ENCODE measurements at places on chromosomes 6 and 20. TPM values are rescaled to one million over a fixed set of nuclear protein-coding genes. Genes with fewer than 3 reads are reported as not detected.

- DNase-seq, result no peak
Measured at GRCh38 chr6:150470131-150470530, 101.3 kb downstream of the IYD start.

- DNase-seq, result no peak
Measured at GRCh38 chr6:129473546-129473945, 236.4 kb downstream of the ARHGAP18 start.

GRCh38 chr6:4316867-4317400 is 181.6 kb upstream of the ECI2 start:
- DNase-seq, result no peak

DNA sequence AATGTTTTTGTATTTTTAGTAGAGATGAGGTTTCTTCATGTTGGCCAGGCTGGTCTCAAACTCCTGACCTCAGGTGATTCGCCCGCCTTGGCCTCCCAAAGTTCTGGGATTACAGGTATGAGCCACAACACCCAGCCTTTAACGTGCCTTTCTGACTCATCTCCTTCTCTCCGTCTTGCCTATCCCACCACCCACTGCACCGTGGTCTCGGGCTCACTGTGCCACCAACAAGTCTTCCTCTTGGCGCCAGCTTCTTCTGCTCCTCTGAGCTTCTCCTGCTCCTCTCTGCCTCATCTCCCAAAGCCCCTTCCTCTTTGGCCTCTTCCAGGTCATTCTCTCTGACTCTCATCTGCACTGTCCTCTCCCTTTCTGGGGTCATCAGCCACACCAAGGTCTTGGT is 41.0 kb downstream of the TMEM242 start:
- peak; percentile 41 for DNase-seq

The PLEKHG1 gene
- 1.1 TPM for total RNA-seq

GRCh38 chr6:82832811-82833210 is 232.8 kb downstream of the UBE3D start:
- no peak for DNase-seq

- no peak for DNase-seq
Measured at GRCh38 chr20:34689486-34689885, 12.6 kb upstream of the PIGU start.

The BFSP1 gene
- total RNA-seq, result 9.4 TPM

- DNase-seq, result peak; percentile 50
Measured at GRCh38 chr6:160030103-160030502, 61.2 kb downstream of the IGF2R start.

DNA sequence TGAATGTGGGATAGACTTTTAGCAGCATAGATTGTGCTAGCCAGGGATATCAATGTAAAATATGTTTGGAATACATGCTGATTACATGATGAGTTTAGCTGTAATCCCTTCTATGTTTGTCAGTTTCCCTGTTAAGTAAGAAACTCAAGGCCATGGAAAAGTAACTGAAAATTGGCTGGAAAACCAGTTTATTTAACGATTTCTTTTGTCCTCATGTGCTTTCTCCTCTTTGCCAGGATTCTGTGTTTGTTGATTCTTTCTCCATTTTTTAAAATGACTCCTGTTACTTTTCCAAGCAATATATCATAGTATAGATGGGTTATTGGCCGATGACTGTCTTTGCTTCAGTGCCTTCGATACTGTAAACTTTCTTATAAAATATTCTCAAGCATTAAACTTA is 87.5 kb downstream of the SAMD5 start:
- no peak for DNase-seq

- DNase-seq, result no peak
Measured at GRCh38 chr20:54028276-54029011, 42.0 kb downstream of the BCAS1 start.

The HTR1B gene
- 2.5 TPM for total RNA-seq

DNA sequence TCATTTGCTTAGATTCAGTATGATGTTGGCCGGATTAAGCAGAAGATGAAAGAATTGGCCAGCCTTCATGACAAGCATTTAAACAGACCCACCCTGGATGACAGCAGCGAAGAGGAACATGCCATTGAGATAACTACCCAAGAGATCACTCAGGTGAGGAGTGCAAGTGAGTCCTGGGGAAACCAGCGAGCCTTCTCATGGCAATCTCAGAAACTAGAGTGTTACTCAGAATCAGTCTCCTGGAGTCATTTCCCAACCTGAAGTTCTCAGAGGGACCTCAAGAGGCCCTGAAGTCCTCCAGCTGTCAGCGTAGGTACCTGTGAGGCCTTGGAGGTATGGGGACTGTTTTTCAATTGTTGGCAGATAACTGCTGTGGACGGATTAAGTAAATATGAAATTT is 16.9 kb downstream of the STX16 start:
- DNase-seq, result peak; percentile 66

GRCh38 chr6:16217156-16217721 is 21.1 kb upstream of the GMPR start:
- peak; percentile 58 for DNase-seq

The GJE1 gene
- not detected for total RNA-seq

- peak; percentile 76 for DNase-seq
Measured at GRCh38 chr20:20367575-20368417, at the start of gene INSM1. INSM1 (plus strand) TSS chr20:20368104; CDS start chr20:20368268, 164 bp downstream.

DNA sequence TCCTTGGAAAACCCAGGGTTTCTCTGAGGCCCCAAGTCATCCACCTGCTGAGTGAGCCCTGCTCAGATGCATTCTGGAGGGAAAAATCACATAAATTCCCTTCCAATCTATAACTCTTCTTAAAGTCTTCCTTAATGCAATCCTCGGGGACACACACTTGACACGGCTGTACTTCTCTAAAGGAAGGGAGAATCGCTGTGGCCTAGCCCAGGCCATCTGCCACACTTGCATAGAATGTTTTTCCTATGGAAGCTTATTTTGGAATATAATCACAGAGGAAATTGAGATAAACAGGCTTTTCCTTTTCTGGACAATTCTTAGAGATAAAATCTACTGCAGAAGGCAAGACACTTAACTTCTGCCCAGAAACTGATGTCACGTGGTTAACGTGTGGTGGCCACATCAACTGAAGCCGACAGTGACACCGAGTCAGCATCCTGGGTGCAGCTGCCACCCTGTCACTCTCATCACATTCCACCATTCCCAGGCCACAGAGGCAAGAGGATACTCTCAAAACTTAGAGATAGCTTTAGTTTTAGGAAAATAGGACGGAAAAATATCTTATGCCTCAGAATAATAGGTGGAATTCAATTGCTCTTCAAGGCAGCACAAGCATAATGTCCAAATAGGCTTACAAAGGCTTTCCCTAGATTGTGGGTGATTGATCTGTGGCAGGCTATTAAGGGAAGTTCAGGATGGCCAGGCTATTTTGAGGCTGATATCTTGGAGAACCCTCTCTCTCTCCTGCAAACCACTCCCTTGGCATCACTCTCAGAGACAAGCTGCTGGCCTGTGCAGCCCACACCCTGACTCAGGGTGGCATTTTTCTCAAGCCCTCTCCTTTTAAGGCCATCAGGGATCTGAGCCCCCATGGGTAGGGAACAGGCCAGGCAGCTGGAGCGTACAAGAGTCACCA is 29.6 kb downstream of the PSMB1 start:
- no peak for DNase-seq

DNA sequence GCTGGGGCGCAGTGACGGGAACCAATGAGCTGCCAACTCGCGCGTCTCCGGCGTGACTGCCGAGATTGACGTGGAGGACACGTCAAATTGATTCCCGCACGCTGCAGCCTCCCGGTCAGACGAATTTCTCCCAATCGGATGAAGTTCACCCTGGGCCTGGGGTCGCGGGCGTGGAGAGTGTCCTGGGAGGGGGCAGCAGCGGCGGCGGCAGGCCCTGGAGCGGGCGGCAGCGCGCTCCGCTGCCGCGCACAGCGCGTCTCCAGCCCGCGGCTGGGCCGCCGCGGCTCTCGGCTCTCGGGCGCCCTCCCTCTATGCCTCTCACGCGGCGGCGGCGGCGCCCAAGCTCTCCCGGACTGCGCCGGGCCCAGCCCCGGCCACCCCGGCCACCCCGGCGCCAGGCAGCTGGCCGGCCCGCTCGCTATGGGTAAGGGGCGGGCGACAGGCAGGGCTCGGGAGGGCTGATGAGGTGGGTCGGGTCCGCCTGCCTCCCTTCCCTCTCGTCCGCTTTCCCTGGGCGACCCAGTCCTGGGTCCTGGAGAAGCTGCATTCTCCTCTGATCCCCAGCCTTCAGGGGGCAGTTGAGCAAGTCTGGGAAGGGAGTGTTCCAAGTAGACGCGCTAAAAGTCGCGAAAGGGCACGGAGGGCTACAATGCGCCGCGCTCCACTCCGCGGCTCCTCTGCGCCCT is at the start of gene PAX1:
Gene PAX1, plus strand, starts transcription at position 90 of the 686 bp plus-strand sequence. Its CDS starts 49 bp downstream, at position 139.
- DNase-seq, result peak; percentile 80

DNA sequence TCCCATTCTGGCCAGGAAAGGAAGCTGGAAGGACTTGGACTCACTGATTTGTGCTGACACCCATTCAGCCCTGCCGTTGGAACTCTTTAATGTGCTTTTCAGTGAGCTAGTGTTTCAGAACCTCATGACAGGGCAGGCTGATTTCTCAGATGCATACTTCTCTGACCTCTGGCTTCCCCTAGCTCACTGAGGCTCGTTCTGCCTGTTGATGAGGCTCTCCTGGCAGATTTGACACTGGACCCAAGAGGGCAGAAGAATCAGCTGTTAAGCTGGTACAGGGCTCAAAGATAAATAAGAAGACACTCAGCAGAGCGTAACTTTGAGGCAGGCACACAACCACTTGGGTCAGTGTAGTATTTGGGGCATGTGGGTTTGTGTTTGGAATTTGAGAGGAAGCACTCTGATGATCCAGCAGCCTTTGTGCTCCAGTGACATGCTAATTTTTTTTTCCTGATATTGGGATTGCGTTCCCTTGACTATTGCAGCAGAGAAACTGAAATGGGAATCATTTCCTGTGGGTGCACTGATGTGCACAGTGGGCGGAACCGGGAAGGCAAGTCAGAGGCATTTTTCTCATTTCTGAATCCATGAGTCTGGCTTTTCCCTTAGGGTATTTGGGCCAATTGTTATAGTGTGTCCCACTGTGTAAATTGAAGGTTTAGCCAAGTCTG is 80.2 kb downstream of the CARMIL1 start:
- peak; percentile 45 for DNase-seq

DNA sequence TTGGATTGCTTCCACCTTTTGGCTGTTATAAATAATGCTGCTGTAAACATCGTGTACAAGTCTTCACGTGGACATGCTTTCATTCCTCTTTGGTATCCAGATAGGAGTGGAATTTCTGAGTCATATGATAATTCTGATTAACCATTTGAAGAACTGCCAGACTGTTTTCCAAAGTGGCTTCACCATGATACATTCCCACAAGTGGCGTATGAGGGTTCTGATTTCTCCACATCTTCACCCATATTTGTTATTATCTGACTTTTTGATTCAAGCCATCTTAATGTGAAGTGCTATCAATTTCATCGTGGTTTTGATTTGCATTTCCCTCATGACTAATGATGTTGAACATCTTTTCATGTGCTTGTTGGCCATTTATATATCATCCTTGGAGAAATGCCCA is 2.9 kb upstream of the SNRPB start:
- DNase-seq, result no peak

GRCh38 chr20:22566876-22567658 is 17.3 kb downstream of the FOXA2 start:
- no peak for DNase-seq

DNA sequence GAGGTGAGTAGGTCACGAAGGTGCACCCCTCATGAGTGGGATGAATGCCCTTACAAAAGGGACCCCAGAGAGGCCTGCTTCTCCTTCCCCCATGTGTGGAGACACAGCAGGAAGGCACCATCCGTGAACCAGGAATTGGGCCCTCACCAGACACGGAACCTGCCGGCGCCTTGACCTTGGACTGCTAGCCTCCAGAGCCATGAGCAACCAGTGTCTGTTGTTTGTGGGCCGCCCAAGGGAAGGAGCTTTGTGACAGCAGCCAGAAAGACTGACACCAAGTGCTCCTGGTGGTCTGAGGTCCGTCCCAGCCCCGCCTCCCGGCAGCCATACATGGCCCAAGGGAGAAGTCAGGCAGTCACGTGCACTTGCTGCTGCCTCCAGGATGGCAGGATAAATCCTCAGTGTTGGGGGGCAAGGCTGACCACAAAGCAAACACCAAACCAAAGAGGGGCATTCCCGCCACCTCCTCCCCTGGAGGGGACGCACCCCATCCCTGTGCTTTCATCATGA is 29.3 kb downstream of the CDH4 start:
- no peak for DNase-seq

- DNase-seq, result no peak
Measured at GRCh38 chr6:75418233-75418632, 75.4 kb downstream of the FILIP1 start.

DNA sequence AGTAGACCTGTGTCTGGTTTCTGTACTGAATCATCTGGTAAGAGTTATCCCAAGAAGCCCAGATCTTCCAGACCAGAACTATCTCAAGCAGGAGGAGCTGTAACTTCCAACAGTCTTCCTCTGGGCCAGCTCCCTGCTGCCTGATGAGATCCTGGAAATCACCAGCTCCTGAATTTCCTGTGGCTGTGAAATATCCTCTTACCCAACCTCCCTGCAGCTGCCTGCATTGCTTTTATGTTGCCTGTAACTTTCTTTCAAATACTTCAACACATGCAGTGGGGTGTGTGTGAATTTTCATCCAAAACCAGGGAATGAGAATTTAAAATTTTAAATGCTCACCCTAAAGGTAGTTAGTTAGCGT is 160.5 kb upstream of the LAMP5 start:
- DNase-seq, result no peak

The ENPP3 gene
- total RNA-seq, result not detected

The CPNE5 gene
- 0.29 TPM for total RNA-seq

DNA sequence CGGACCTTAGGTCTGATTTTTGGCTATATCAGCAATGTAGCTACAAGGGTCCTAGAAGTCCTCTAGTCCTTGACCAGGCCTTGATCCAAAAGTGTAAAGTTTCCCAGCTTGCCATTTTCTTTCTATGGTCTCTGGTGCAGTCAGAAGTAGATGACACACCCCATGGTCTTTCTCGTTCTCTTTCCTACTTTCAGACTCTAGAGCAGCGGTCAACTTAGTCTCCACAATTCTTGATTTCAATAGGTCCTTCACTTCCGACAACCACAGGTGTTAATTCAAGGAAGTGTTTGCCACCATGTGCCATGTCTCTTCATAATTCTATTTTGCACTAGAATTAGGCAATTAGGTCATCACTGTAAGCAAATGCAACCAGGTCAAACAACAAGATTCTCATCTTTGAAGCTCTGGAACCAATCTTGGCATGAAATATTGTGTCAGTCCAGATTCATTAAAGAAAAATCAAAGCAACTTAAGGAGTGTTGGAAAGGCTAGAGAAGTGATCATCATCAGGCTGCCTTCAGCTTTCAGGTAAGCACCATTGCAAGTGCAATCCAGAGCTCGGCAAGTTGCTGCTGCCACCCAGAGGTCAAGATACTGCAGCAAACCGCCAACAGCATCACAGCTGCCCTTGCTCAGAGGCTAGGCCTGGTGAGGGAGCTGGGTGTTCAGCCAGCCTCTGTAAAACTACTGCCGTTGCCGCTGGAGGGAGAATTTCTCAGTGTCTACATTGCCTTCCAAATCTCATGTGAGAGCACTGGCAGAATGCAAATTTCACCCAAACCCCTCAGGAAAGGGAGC is 5.6 kb upstream of the SYNE1 start:
- DNase-seq, result peak; percentile 94

- no peak for DNase-seq
Measured at GRCh38 chr6:86355271-86355670, 582.1 kb upstream of the HTR1E start.

GRCh38 chr20:25076731-25077609 is 5.0 kb downstream of the VSX1 start:
- peak; percentile 69 for DNase-seq
